ENCODE measurements at places on chromosomes 2 and 18.

DNA sequence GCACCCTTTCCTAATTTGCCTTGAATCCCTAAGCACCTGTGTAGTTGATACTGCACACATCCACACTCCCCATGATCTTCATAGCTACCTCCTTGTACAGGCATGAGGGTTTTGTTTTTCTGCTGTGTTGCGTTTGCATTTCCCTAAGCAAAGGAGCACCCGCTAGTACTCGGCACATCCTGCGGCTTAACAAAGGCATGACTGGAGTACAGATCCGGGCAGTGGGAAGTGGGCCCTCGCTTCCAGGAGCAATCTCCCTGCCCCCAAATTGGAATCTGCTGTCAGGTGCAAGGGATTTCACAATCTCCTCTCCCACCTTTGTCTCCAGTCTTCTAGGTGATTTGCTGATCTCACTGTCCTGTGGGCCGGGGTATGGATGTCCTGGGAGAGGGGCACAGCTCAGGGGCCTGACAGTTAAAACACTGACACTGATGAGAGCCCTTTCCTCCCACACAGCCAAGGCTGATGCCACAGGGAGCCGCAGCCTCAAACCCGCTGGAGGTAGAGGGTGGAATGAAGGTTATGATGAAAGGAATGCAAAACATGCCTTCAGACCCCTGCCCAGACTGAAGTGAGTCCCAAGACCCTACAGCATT lies 98.7 kb upstream of the THOC1 start:
- no peak for DNase-seq

- no peak for DNase-seq
Measured at GRCh38 chr2:6730649-6731532, 134.8 kb downstream of the CMPK2 start.

DNA sequence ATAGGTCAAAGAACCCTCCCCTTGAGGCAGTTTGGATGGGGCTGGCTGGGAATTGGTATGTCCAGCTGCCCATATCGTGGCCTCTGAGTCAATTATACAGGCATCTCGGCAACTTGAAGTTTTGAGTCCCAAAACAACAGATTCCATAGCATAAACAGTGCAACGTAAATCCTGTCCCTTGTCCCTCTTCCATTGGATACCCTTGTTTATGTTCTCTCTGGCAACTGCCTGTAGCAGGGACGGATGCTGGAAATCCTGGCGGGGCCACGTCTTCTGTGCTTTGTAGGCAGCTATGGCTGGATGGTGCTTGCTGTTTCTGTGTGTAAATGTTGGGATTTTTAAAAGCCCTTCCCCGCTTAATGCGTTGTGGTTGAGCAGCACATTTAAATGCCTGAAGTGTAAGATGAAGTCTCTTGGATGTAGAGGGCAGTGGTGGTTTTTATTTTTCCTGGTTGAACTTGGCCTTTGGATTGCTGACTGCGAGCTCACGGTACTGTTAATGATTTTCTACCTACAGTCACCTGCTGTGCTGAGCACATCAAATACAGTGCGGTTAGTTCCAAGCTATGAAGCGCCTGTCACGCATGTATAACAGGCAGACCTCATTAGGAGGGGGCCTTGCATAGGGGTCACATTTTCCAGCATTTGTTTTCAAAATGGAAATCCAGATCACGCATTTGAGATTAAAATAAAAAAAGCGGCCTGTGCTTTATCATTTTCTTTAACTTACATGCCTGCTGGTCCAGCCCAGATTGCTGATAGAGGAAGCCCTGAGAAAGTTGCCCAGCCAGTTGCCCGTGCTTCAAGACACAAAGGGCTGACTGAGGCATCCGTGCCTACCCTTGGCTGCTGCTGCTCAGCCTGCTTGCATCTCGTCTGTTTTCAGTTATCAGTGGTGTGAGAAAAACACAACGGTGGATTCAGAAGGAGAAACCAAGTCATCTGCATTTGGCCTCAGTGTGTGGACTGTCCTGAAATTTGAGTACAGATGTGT lies 84.7 kb downstream of the NEDD4L start:
- DNase-seq: no peak

DNA sequence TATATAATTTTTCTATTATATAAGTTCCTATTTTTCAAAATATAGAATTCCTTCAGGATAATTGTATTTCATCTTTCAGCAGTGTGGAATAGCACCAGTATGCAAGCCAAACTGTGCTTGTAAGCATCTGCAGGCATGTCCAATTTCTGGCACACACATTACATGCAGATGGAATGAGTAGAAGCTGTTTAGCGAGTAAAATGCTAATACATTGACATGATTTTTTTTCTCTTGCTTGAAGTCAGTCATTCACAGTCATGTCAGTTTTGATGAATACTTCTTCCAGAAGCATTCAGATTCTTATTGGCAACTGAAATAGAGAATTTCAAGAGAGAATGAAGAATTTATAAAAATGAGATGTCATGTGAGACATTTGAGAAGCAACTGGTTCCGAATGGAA lies 109.4 kb downstream of the CERS6 start:
- DNase-seq: no peak

GRCh38 chr2:195312662-195313061 lies 344.4 kb upstream of the SLC39A10 start:
- DNase-seq: no peak

- DNase-seq: no peak
Measured at GRCh38 chr18:8029731-8030130, 462.6 kb downstream of the PTPRM start.
